ENCODE measurements at places on chromosomes 7 and 10. TPM values are rescaled to one million over a fixed set of nuclear protein-coding genes. Genes with fewer than 3 reads are reported as not detected.

The GIMAP6 gene
- total RNA-seq: 45.8 TPM

DNA sequence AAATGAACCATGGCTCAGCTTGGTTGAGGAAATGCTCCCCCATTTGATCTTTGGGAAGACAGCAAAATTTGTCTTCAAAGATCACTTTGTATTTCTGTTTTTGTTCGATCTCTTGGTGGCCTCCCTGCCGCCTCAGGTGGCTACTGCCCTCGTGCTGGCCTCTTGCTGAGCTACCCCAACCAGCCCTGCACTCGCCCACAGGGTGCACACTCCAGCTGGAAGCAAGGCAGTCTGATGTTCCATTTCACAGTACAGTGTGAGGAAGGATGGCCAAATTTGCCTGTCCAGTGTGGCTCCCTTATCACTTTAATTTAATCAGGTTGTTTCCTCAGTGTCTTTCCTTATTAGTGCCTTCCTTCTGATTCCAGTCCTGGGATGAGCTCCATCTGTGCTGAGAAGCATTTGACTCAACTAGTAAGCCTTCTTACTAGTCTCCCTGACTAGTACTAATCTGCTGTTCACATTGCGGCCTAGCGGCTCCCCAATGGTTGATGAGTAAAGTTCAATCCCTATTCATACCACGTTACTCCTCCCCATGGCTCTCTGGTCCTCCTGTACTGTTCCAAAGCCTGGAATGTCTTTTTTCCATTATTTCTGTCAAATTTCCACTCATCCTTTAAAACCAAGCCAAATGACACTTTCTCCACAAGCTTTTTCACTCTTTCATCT is 8.2 kb downstream of the MYOF start:
- H3K36me3 ChIP-seq: no peaks in the 10 kb centered on the region
- H3K27ac ChIP-seq: no peak overlapping the region
- no peaks in the 10 kb centered on the region for H3K4me1 ChIP-seq

The ATOH7 gene
- total RNA-seq: not detected

GRCh38 chr10:78849115-78849514 is 219.7 kb upstream of the ZMIZ1 start:
- H3K36me3 ChIP-seq: no peaks in the 10 kb centered on the region
- no peaks in the 10 kb centered on the region for H3K4me1 ChIP-seq
- DNase-seq: no peak
- no peak overlapping the region for H3K4me3 ChIP-seq
- no peak overlapping the region for H3K27ac ChIP-seq

The TUBB8 gene
- not detected for total RNA-seq

The HKDC1 gene
- 0.15 TPM for total RNA-seq

The MEOX2 gene
- total RNA-seq: not detected

The CALHM1 gene
- not detected for total RNA-seq

DNA sequence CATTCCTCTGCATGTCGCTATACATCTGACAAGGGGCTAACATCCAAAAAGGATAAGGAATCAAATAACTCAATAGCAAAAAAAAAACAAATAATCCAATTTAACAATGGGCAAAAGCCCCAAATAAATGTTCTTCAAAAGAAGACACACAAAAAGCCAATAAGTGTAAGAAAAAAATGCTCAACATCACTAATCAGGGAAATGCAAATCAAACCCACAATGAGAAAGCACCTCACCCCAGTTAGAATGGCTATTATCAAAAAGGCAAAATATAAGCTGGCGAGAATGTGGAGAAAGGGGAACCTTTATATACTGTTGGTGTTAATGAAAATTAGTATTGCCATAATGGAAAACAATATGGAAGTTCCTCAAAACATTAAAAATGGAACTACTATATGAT is 14.3 kb downstream of the ARHGAP12 start:
- DNase-seq: no peak
- H3K27me3 ChIP-seq: no peaks in the 10 kb centered on the region
- H3K4me1 ChIP-seq: peaks cover 12% of the 10 kb centered on the region
- no peaks in the 10 kb centered on the region for H3K36me3 ChIP-seq
- H3K4me3 ChIP-seq: no peak overlapping the region

The SKAP2 gene
- 11.4 TPM for total RNA-seq

The RPEL1 gene
- total RNA-seq: not detected

- no peak overlapping the region for H3K4me3 ChIP-seq
- H3K27ac ChIP-seq: peak overlapping the region; percentile 18
- no peak for DNase-seq
- H3K4me1 ChIP-seq: peaks cover 7% of the 10 kb centered on the region
- peaks cover 4% of the 10 kb centered on the region for H3K27me3 ChIP-seq
Observed at GRCh38 chr7:73668886-73669230, 1.2 kb downstream of the VPS37D start.

DNA sequence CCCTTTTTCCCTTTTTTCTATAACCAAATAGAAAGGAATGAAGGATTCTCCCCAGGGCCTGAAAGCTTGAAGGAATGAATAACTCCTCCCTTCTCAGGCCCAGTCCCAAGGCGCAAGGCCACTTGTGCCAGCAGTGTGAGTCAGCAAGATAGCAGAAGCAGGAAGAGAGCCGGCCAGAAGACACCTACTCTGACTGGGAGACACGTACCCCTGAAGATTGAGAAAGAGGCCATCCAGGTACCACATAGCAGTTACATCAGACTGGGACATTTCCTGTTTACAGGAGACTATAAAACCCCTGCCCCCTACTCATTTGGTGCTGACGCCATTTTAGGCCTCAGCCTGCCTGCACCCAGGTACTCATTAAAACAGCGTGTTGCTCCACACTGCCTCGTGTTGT is 65.5 kb downstream of the LRRC17 start:
- no peaks in the 10 kb centered on the region for H3K4me1 ChIP-seq
- DNase-seq: no peak
- H3K36me3 ChIP-seq: no peaks in the 10 kb centered on the region

The CCM2 gene
- 74.8 TPM for total RNA-seq

GRCh38 chr10:68562661-68563570 is 2.8 kb downstream of the TET1 start:
- peaks cover 12% of the 10 kb centered on the region for H3K4me1 ChIP-seq
- peak overlapping the region; percentile 57 for H3K27ac ChIP-seq
- H3K27me3 ChIP-seq: peaks cover 14% of the 10 kb centered on the region
- no peak overlapping the region for H3K4me3 ChIP-seq
- no peak for DNase-seq

The STEAP2 gene
- not detected for total RNA-seq

GRCh38 chr10:69337296-69338132 is 59.2 kb downstream of the HK1 start:
- no peaks in the 10 kb centered on the region for H3K36me3 ChIP-seq
- no peaks in the 10 kb centered on the region for H3K27me3 ChIP-seq
- no peak overlapping the region for H3K4me3 ChIP-seq
- no peak overlapping the region for H3K27ac ChIP-seq
- H3K4me1 ChIP-seq: peaks cover 62% of the 10 kb centered on the region

DNA sequence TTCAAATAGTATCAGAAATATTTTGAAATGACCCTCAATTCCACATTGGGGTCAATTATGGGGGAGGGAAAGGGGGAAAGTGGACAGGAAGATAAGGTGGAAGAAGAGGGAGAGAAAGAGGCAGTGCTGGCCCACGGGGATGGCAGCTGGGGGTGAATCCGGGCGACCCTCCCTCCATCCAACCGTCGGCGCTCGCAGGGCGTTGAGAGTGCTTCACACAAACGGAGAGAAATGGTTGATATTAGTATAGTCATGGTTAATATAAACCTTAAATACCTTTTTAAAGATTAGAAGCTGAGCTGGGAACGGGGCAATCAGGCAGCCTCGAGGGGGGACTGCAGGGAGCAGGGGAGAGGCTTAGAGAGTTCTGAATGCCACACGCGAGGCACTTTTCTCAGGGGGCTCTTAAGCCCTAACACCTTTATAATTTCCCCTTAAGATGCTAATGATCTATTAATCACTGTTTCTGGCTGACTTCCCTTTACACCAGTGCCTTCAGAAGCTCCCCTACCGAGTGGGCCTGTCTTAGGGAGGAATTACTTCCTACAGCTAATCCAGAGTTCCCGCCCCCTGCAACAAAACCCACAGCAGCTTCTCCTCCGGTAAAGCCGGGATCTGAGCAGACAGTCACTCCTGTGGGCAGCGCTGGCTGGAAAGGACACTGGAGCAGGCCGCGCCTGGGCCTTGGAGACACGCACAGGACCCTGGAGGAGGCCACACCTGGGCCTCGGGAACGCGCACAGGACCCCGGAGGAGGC is 39.5 kb downstream of the PRKAG2 start:
- no peaks in the 10 kb centered on the region for H3K36me3 ChIP-seq
- H3K4me1 ChIP-seq: peaks cover 28% of the 10 kb centered on the region
- no peak overlapping the region for H3K4me3 ChIP-seq
- no peaks in the 10 kb centered on the region for H3K27me3 ChIP-seq
- no peak for DNase-seq
- H3K27ac ChIP-seq: no peak overlapping the region
